MG63 (cell line): ENCODE measurements at places on chromosomes 3 and 15.

DNA sequence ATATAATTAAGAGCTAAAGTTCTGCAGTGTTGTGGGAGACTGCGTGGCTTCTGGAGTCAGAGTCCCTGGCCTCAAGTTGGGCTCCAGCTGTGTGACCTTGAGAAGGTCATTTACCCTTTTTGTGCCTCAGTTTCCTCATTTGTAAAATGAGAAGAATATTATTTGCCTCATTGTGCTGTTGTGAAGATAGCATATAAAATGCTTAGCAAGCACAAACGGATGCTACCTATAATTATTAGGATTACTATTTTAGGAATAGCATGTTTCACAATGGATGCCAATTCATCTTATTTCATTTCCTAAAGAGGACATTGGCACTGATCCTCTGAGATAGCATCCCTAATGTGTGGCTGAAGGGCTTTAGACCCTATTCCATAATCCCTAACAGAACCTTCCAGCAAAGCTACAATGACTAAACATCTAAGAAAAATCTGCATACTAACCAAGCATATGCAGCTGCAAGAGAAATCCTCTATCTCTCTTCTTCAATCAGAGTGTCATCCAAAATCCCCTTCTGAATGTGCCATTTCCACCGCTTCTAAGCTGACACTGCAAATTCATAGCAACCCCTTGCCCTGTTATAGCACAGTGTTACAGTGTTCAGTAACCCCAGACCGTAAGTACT, 148.3 kb downstream of the RBMS3 start:
- DNase-seq, result no peak

GRCh38 chr3:88947013-88947412, 160.4 kb upstream of the EPHA3 start:
- no peak for DNase-seq

DNA sequence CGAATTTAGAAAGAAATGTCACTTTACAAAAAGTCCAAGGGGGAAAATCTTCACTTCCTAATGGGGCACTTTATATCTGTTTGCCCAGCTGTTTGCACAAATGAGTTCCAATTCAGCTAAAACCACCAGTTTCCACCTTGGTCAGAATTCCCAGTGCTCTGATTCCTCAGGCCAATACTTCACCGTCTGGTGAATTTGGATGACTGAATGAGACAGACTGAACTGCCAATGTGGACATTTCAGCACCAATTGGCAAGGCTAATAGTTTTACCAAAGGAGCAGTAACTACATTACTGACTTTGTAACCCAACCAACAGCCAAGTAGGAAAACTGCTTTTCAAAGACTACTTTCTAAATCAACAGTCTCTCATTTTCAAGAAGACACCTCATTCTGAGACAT, 51.8 kb downstream of the ABI3BP start:
- no peak for DNase-seq

DNA sequence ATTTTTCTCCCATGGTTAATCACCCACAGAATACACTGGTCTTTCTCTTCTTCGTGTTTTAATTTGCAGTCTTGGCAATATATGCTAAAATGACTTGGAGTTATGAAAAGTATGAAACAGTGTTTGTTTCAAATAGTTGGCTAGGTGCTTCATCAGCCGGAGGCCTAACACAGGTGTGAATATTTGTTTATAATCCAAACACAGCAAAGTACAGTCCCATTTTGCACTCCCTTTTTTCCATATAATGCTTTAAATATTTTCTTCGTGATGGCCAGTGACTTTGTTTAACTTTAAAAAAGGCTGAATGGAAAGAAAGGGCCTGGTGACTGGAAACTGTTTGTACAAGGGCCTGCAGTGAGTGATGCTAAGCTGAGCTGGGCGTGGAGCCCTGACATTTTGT, 219.7 kb upstream of the LRIG1 start:
- DNase-seq, result no peak

GRCh38 chr15:56988219-56988618, 69.8 kb downstream of the TCF12 start:
- DNase-seq, result no peak

DNA sequence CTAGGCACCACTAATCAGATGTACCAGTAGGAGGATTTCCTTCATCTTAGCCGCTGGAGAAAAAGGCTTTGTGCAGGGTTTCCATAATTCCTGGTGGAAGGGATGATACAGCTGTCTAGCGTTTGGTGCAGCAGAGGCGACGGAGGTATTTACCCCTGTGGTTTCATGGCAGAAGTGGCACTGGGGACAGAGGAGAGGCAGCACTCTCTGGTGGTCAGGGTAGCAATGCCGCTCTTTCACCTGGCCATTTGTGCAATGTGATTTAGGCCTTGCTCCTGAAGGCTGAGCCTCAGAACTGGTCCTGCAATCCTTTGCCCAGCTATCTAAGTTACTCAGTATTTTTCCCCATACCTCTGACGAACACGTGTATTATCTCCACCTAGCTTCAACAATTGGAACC, 47.1 kb upstream of the BNIP2 start:
- DNase-seq, result no peak

GRCh38 chr3:136192831-136193230, 3.3 kb downstream of the MSL2 start:
- no peak for DNase-seq

- no peak for DNase-seq
Observed at GRCh38 chr3:108065096-108065495, 25.7 kb downstream of the CD47 start.

DNA sequence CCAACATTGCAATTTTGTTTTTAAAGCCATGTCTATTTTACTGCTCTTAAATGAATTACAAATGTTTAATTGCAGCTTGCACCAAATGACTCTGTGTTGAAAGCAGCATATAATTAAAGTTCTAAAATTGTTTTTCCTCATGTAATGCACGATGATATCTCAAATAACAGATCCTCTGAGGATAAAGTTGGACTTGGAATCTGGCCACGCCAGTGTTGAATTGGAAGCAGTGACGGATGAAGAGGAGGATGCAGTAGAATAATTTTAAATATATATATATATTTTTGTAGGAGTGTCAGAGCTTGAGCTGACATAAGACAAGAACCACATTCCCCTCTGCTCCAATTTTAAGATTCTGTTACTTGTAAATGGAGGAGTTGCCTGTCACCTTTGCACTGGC, 406.6 kb upstream of the DPPA4 start:
- DNase-seq, result no peak

- DNase-seq, result no peak
Observed at GRCh38 chr15:52419494-52419893, 109.2 kb downstream of the MYO5A start.

DNA sequence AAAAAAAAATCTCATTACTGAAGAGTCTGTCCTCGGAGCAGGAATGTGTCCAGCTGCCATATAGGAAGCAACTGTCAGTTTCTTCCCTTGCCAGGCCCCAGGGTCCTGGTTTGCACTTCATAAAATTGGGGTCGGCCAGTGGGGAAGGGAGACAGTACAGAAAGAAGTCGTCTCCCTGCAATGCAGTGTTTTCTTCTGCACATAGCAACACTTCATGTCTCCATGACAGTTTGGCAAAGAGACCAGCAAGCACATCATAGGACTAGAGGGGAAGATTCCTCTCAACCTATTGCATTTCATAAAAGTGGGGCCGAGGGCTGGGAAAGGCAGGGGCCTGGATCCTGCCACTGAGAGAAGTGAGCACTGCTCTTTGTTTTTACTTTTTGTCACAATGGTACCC, 138.2 kb upstream of the HACD2 start:
- no peak for DNase-seq

GRCh38 chr15:66778716-66779115, 76.7 kb downstream of the SMAD6 start:
- no peak for DNase-seq

DNA sequence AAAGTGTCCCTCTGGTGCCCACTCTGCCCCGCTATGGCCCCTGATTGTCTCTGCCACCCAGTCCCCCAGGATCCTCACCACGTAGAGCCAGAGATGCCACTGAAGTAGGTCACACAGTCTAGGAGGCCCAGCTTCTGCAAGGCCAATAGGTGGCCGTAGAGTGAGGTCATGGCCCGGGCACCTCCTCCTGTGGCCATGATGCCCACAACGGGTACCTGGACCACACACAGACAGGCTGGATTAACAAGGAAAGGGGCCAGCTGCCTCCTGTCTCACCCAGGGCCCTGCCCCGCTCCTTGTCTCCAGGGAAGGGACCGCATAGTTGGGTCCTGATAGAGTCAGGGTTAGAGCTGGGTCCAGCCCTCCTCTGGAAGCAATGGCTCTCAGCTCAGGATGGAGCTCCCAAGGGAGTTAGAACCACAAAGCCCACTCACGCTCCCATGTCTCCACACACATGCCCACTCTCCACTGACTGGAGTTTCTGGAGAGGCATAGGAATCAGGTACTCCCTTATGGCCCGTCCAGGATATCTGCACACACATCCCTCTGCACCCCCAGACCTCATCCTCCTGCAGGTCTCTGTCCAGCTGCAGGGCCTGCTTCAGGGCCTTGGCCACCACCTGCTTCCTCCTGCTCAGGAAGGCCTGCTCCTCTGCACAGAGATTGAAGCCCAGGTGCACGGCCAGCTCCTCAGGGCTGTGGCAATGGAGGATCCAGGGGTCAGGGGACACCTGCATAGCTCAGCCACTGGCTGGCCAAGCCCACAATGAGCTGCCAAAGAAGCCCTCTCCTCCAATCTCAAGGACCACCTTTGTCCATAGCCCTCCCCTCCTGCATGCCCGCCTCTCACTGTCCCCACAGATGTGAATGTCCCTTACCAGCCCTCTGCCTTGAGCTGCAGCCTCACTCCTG, 13.2 kb downstream of the PLA2G4D start:
- no peak for DNase-seq

DNA sequence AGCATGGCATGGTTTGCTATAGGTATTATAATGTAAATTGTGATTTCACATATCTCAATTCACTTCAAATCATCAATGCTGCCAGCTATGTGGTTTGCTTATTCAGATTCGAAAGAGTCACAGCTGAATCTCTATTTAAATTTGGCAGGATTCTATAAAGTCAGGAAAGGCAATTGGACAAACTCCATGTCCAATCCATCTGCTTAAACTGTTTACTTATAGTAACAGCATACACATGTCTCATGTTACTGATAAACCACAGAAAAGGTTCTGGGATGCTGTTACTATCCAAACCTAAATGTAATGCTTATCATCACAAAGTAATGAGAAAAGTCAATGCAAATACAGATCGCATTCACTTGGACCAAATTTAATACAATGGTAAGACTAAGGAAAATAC, 229.7 kb downstream of the ISL2 start:
- no peak for DNase-seq

DNA sequence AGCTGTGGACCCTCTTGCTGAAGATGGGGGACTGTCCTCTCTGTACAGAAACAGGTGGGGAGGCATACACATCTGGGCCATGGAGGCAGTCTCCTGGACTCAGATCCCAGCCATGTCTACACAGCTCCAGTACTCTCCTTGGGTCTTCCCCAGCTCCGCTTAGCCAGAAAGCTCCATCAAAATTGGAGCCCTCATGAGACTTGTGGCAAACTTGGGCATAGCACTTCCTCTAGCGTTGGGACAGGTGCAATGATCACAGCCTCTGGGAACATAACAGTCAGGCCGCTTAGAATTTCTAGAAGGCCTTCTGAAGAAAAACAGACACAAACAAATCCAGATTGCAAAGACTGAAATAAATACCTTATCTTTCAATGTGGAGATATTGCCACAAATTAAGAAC, 634.3 kb upstream of the GOLIM4 start:
- DNase-seq, result no peak

DNA sequence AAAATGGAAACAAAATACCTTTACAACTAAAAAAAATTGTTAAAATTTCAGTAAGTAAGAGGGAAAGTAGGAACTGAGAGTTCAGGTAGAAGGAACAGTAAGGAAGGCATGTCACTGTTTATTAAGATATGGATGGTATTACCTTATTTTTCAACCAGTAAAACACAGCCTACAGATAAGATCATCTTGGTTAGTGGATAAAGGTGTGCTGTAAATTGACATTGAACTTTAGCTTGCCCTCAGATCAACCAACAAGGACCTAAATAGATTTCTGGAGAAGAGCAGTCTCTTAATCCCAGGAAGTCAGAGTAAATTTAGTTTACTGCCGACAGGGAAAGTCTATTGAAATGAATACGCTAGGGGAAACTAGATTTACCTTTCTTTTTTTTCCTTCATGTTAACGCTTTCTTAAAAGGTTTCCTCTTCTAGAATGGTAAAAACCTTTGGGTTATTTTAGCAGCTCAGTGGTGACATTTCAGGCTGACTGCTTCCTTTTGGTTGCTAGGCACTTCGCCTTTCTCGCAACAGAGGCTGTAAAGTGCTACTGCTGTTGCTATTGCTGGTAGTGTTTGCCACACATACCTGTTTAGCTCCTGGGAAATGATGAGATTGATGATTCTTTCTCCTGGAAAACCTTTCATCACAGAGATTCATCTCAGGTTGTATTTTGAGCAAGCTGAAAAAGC, 12.9 kb downstream of the DZIP3 start:
- no peak for DNase-seq
